ENCODE measurements at places on chromosomes 5 and 9.

DNA sequence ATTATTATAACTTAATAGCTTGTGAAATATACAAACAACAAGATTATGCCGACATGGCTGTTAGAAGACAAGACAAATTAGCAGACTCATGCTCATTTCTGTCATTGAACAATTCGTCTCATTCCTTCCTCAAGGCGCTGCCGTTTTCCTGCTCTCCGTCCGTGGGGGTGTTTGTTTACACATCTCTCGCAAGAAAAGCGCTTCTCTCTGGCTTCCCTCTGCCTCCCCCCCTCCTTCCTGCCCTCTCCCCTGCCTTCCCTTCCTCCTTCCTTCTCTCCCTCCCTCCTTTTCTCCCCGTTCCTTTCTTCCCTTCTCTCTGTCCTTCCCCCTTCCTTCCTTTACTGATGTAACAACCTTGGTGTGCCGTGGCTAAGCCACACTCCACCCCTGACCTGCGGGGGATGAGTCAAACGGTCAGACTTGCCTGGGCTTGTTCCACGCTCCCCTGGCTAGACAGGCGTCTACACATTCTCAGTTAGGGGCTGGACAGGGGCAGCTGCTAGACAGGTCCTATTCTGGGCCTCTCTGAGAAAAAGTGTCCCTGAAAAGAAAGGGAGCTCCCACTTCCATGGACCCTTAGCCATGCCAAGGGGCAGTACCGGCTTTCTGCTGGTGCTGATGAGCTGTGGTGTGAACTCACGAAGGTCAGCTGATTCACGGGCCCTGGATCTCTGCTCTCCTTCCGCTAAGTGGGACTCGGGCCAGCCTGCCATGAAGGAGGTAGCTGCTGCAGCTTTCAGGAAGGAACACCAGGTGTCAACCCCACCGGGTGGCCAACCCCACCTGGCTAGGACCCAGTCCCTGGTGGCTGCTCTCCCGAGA, 32.0 kb upstream of the SPTLC1 start:
- DNase-seq = no peak

- no peak for DNase-seq
These were observed 479.5 kb downstream of the TAF11L14 start for GRCh38 chr5:18113721-18114120.

- DNase-seq = no peak
These were observed 70.1 kb downstream of the RFX3 start for GRCh38 chr9:3455717-3456116.

- DNase-seq = peak; percentile 100
These were observed at the start of gene KCNT1 for GRCh38 chr9:135701959-135702721. KCNT1 (plus strand) TSS chr9:135702185; CDS start chr9:135702259, 74 bp downstream.

- no peak for DNase-seq
These were observed 76.8 kb downstream of the MVB12B start for GRCh38 chr9:126403397-126403796.

DNA sequence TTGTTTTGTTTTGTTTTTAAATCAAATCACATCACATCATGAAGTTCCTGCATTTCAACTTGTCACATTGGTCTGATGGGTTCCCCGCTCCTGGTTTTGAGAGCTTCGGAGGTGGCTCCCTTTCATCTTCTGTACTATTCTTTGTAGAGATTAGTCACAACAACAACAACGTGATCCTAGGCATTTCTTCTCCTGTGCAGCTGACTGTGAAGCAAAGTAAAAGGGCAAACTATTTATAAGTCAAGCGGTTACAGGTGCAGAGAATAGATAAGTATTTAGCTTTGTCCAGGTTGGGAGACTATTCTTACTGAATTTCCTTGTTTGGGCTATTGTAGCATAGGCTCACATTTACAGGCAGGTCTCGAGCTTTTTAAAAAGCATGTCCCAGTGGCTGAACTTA, 197.7 kb upstream of the CDKN2B start:
- DNase-seq = no peak

- DNase-seq = no peak
These were observed 65.3 kb downstream of the RGS3 start for GRCh38 chr9:113528811-113529210.

- no peak for DNase-seq
These were observed 737 bp downstream of the RNF180 start for GRCh38 chr5:64166201-64166959.

DNA sequence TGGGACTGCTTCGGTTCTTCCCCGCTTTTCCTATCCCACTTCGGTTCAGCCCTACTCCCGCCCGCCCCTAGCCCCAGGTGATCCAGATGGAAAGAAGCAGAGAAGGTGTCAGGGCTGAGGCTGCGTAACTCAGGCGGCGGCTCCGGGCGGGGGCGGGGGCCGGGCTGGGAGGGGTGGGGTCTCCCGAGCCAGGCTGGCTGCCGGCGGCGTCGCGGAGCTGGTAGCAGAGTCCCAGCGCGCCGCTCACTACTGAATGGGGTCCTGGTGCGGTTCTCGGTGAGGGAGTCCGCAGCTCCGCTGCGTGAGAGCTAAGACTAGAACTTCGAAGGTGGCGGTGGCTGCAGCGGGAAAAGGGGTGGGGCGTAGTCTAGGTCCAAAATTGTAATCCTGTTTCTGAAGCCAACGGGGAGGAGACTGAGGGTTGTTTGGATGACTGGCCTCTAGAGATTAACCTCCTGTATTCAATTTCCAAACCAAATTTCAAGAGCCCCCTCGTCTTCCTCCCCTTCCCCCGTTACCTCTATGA, 1.4 kb downstream of the PRR16 start:
- DNase-seq = no peak

DNA sequence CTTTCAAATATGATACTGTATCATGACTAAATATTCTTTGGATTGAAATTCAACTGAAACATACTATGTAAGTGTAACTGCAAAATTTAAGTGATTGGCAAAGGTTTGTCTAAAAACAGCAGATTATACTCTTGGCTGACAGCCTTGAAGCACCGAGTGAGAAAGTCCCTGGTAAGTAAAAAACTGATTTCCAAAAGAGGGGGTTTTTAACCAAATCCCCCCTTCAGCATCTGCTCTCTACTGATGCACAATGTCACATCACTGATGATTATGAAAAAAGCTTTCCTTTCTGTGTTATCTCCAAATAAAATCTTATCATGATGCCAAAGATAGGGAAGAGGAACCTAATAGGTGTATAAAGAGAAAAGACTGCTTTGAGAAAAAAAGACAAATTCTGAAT, 141.0 kb downstream of the MEF2C start:
- no peak for DNase-seq
